ENCODE measurements at places on chromosomes 11 and 22.

DNA sequence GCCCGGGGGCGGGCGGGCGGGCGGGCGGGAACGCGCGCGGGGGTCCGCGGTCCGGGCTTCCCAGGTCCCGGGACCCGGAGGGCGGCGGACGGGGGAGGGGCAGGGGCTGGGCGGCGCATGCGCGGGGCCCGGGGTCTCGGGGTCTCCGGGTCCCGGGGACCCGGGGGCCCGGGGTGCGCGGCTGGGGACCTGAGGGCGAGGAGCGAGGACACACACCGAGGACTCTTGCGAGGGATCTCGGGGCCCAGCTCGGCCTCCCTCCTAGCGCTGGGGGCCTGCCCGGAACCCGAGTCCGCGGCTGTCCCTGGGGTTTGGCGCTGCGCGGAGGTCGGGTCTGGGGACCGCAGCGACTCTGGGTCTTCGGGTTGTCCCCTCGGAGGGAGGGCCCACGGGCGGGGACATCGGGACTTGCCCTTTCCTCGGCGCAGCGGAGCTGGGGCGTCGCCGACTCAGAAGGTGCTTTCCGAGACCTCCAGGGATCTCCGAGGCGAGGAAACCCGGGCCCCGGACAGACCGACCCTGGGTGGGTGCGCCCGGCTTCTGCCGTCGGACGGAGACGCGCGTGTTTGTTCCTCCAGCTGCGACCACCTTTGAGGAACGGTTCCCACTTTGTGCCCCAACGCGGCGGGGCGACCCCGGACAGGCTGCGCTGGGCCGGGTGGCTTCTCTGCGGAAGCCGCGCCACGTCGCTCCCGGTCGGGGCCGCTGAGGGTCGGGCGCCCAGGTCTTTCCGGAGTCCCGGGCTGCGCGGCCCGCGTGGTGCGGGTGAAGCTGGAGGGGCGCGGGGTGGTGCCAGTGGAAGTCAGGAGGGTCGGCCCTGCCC, 540 bp downstream of the PPARA start:
- peak; percentile 37 for DNase-seq

DNA sequence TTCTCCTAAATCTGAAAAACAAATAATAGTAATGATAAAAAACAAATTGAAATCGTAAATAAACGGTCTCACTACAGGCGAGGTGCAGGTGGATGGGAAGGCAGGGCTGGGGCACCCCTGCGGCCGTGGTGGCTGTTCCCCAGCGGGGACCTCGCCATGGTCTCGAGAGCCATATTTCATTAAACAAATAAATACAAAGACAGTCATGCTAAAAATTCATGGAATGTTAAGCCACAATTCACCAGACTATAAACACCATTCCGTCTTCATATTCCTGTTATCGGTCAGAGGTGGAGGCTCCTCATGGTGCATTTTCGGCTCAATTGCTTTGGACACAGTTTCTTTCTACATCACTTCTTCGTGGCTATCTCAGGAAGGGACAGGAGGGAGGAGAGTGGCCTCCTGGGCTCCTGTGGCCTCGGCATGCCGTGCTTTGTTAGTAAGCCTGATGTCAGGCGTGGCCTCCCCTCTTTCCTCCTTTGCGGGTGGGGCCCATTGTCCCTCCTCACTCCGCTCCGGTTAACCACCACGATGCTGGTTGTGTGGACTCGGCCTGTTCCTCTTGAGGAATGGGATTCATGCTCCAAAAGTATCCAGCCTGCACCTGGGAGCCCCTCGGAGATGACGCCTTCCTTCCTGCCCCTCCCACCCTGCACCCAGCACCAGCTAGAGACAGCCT, 16.1 kb upstream of the BRSK2 start:
- DNase-seq, result no peak

DNA sequence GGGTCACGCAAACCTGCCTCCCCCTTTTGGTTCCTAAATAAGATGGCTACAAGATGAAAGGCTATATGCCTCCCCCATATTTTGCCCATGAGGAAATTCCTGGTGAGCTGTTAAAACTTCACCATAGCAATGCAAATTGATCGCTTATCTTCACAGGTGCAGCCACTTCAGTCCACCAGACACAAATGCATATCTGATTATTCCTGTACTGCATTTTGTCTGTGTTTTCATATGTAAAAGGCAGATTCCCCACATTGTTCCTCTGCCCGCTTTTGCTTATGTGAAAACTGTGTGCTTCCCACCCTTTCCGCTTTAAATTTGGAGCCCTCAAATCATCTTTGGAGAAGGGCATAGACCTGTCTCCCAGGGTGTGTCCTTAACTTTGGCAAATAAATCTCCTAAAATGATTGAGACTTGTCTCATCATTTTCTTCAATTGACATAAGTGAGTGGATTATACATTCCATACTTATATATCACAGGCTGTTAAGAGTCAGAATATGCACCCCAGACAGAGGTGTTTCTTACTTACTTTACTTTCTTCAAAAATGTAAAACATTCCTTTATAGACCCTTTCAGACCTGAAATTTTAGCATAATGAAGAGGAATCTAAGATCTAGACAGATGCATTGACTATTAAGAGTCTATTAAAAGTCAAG, 116.4 kb downstream of the CASP12 start:
- DNase-seq, result no peak

DNA sequence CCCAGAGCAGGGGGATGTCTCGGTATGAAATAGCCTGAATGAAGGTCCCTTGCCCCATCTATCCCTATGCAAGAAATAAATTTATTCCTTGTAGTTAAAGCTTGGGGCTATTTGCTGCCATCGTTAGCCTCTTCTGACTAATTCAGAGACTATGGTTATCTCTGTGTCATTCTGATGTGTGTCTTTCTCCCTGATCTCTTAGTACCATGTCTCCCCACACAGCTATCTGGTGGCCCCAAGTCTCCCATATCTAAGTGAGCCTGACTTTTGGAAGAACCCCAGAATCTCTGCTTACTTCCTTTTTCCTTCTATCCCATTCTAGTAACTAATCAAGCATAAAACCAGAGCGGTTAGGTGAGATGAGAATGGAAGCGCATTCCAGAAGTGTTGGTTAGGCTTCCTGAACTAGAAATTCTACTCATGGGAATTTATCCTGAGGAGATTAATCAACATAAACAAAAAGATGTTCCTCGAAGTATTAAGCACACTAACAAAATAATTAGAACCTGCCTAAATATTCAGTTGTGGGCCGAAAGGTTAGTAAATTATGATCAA, 71.4 kb upstream of the BMAL1 start:
- DNase-seq, result no peak

Measured in activated CD4-positive, CD25-positive, alpha-beta regulatory T cell (primary cell).